NCI-H1436 treated with DMSO at 0.1 percent for 48 hours (cell line): ENCODE measurements at places on chromosomes 3 and 15.

DNA sequence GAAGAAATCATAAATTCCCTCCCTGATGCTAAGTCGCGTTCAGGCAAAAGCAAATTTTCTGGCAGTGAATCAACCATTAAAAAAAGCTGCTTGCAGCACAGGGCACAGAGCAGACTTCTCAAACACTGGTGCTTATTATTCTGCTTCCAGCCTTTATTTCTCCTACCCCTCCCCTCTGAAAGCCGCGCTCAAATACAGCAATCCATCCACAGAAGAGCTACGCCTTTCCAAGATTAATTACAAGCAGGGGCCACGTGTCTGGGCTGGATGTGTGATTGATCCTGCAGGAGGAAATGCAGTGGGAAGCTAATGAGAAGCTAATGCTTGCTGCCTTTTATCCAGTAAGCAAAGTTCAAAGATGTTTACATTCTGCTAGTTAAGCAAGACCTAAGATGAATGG is 134.9 kb upstream of the TOPAZ1 start:
- DNase-seq, result no peak

DNA sequence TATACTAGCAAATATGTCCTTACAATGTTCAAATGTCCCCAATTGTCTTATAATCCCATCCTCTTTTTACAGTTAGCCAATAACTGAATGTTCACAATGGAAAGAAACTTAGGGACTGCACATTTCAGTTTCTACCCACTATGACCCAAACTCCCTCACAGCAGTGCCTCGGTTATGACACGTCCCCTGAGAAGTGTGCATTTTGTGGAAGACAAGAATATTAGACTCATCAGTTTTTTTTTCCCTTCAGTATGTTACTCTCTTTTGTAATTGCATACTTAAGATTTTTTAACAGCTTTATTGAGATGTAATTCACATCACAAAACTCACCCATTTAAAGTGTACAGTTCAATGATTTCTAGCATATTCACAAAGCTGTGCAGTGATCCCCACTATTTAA is 64.8 kb downstream of the IGF2BP2 start:
- no peak for DNase-seq

- no peak for DNase-seq
Observed at GRCh38 chr3:115825046-115825445, 201.7 kb downstream of the GAP43 start.

DNA sequence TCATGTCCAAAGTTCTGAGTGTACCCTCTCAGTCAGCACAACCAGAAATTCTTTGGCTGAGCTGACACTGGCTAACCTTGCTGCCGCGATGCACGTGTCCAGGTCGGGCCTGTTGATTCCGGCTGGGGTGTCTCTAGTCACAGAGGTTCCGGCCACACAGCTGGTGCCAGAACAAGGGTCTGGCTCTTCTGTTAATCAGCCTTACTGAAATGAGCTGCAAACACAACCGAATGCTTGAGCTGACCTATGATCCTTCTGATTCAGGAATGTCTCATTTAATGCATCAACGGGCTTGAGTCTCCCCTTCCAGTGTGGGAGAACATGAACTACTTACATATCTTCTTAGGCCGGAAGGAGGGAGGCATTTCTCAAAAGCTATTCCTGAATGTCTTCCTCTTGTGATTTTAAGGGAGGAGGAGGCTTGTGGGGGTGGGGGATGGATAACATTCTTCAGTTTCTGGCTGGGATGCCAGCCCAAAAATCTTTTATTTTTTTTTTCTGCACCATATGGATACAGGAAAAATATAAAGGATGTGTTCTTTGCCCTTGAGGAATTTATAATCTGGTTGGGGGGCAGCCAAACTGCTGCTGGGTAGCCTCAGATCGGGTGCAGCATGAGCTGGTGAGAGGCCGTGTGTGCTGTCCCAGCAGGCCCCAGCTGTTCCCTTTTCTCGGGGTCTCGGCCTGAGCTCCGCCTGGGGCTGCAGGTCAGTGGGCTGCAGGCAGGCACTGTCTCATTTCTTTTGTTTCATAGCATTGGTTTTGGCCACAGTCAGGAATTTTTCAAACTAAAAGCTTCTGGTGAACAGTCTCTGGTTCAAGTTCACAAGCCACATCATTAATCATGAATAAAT is 319.1 kb upstream of the TBL1XR1 start:
- DNase-seq, result no peak
